ENCODE measurements at places on chromosomes 4 and X.

GRCh38 chr4:57442831-57443291, 332.7 kb upstream of the IGFBP7 start:
- peak; percentile 68 for DNase-seq

DNA sequence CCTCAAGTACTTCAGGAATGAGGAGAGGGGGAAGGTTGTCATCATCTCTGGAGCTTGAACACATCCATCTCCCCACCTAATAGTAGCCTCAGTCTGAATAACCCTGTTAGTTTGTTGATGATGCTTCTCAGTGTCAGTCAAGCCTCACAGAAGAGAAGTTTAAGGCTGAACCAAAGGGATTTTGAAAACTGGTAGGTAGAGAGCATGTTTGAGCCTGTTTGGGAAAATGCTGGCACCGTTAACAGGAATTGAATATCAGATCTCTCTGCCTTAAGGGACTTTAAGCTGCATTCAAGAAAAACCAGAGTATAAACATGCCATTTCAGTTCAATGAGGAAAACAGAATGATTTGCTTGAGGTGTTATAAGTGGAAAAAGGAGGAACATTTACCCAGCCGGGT, 73.1 kb downstream of the MAPK10 start:
- DNase-seq, result peak; percentile 14

GRCh38 chr4:102734116-102734515, 26.7 kb downstream of the MANBA start:
- no peak for DNase-seq

- DNase-seq, result no peak
Observed at GRCh38 chrX:727738-728621, 97.4 kb downstream of the SHOX start.

GRCh38 chr4:138235419-138235952, 6.7 kb downstream of the SLC7A11 start:
- DNase-seq, result peak; percentile 92

- DNase-seq, result no peak
Observed at GRCh38 chr4:74947798-74948197, 14.9 kb downstream of the PARM1 start.

DNA sequence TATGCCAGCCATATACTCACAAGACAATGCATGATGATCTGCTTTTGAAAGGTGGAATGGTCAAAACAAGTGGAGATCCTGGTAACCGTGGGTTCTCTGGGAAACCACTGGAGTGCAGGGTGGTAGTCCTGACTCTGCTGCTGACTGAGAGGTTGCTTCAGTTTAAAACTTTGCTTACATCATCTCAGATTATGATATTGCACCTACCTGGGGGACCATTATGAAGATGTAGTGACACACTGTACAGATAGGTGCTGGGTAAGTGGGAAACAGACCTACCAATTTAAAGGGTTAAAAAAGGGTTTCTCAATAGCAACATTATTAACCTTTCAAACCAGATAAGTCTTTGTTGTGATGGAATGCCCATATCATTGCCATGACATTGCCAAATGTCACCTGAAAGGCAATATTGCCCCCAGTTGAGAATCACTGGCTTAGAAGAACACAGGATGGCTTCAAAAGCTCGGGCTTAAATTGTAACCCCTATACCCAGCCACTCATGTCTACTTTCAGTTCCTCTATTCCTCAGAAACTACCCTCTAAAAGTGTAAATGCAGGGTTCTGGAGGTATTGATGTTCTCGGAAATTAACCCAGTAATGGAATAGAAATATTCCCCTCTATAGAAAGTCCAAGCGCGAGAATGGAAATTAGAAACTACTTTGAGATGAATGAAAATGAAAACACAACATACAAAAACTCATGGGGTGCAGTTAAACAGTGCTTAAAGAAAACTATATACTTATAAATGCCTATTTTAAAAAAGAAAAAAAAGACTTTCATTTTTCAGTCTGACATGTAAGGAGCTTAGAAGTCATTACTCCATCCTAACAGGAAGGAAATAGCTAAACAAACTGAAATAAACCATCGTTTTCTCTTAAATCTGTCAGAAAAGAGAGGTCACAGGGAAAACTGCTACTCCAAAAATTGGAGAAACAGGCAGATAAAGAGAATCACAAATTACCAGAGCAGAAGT, 65.8 kb downstream of the ARHGEF6 start:
- no peak for DNase-seq

DNA sequence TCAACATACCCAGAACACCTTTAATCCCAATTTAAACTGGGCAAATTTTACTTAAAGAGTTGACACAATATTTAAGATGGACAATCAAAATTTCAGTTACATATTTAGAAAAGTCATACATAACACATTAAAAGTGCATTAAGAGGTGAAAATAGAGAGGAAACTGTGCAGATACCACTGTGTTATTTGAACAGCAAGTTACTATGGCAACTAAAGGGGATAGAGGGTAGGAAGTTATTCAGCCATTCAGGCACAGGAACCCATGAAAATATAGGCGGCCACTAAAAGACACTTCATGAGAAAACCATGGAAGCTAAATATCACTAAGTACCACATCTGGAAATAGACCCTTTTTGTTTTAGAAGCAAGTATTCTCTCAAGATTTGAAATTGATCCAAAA, 75.1 kb downstream of the PDGFC start:
- DNase-seq, result no peak

DNA sequence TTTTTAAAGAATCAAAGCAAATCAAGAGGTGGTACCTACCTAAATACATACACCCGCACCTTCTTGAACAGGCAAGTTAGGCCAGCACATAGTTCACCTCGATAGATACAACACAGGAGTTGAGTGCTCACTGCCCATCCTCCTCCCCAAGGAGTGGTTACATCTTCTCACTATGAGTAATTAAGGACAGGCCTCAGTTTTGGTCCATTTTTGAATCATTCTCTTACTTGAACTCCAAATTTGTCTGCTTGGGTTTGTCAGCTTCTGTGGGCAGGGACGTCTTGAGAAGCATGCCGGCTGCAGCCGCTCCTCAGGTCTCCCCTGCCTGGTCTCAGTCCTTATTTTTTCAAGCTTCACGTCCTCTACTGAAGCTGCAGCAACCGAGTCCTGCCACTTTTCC, 190.6 kb upstream of the RBPJ start:
- DNase-seq, result no peak

DNA sequence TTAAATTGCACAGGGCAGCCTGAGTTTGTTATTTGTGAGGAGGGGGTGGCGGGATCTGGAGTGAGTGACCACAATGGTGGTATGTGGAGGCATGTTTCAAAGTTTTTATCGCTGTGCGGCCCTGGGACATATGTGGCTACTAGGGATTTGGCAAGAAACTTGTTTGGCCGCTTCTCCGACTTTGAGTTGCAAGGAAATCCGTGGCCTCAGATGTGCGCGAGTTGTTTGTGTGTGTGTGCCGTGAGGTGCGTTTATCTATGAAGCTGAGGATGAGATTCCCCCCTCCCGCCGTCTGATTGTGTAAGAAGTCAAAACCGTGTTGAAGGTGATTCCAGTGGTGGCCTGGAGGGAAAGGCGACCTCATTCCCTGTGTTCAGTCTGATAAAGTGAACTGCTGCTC, 1.4 kb downstream of the JADE3 start:
- DNase-seq, result peak; percentile 50

DNA sequence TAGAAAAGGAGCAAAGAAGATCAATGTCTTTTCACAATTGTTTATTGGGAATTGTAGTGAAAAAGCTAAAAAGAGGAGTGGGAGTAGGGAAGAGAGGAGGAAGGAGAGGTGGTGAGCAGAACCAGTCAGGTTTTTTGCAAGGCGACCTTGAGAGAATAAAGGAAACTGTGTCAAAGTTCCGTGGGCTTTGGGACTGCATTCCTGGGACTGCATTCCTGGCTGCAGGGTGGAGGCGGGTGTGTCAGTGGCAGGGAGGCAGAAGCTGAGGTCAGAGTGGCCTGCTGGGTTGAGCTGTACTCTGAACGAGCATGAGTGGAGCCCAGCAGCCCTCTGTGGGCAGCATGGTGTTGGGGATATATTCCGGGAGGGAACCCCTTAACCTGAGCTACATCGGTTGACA, 66.8 kb upstream of the UCP1 start:
- peak; percentile 70 for DNase-seq

DNA sequence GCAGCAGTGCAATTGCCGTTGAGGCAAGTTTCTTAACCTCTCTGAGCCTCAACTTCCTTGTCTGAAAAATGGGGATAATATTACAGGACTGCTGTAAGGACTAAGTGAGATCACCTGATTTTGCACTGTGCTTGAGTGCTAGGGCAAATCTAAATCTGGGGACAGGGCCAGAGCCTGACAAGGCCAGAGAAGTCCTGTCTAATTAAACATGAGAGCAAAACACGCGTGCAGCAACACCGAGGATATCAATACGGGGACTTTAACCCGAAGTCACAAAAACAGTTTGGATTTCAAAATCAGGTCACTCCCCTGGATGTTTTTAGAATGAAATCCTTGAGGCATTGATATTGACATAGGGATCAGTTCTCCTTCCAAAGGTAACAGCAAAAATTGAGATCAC, 5.7 kb upstream of the GJB1 start:
- DNase-seq, result no peak

DNA sequence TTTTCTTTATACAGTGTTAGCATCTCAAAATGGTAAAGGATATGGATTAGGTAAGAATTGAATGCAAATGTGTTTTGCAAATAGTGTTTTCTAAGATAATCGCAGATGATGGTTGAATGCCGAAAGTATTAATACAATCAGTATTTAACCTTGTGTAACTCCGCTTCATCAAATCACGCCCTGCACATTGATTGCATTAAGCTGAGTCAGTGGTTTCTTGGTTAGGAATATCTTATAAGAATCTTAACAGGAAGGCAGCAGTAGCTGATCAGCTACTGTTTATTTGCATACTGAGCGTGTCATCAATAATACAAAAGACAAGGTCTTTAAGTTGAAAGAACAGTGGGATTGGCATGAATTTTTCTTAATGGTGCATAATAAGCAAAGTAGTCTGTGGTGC, 545.4 kb downstream of the RPA4 start:
- no peak for DNase-seq

DNA sequence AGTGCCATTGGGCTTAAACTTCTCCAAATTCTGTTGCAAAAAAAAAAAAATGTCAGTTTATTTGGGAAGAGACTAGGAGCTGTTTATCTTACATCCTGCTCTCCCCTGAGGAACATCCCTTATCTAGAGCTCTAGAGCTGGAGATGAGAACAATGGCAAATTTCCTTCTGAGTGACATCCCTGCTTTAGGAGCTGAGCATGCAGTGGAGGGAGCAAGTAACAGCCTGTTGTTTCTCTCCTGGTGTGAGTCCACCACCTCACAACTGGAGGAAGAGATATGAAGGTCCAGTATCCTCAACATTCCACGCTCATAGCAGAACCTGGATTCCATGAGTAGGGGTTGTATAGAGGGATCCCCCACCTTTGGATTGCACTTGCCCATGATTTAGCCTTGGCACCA, 676.4 kb downstream of the PCDH18 start:
- no peak for DNase-seq

DNA sequence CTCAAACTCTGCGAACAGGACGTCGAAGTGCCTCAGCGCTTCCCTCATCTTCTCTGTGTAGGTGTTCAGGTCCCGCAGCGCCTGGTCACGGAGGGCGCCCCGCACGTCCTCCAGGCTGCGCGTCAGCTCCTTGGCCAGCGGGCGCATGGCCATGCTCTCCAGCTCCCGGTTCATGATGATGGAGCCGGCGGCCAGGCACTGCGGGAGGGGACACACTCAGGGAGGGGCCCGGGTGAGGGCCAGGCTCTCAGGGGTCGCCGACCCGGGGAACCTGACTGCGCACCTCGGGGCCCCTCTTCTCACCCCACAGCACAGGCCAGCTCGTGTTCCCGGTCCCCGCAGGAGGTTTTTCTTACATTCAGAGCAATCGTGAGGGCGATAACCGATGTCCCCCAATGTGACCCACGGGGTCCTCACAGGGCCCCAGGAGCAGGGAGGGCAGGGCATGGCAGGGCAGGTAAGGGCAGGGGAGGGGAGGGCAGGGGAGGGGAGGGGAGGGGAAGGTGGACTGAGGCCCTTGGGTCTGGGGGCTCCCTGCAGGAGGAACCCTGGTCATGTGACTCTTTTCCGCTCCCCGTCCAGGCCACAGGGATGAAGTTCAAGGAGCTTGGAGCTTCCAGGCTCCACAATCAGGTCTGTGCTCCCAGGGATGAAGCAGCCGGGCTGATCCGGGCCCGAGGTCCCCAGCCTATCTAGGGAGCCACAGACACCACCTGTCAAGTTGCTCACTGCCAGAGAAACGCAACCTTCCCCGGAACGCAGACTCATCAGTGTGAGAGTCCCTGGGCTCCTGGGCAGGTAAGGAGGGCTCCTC, 77.8 kb upstream of the MXD4 start:
- no peak for DNase-seq

Measured in adipocyte (in vitro differentiated cells).